ENCODE measurements at places on chromosomes 2 and 18.
A peak's percentile ranks its signal among the peaks of the same experiment; 100 is the strongest.

GRCh38 chr2:74856599-74856998 is 22.7 kb downstream of the HK2 start:
- DNase-seq, result no peak

DNA sequence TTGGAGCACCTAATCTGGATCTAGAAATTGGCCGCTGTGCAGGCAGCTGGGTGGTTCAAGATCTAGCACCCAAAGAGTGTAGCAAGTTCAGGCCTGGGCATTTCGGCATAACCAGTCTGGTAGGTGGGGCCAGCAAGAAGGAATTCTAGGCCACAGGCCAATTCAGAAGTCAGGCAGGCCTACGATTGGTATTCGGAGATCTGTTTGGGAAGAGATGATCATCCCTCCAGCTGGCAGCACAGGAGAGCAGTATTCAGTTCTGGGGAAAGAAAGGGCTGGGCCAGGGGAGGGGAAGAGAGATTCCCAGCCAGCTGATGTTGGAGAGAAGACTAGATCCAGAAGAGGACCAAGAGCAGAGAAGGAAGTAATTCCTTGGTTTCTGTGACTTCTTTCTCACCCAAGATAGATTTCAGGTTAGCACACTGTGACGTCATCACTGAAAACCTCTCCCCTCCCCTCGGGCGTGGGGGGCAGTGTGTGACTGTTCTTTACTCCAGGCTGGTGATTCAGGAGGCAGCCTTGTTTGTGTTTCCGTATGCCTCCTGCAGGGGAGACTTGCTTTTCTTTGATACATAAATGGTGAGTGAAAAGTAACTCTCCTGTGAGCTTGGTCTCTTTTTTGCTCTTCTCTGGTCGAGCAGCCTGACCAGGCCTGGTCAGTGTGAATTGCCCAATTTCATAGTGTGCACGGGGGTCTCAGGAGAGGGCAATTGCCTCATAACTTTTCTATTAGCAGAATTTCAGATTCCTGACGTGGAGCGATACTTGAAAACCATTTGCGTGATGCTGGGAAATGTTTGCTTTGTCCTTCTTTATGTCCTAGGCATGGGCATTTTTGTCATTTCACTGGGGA is 61.1 kb downstream of the MEIS1 start:
- DNase-seq, result no peak

DNA sequence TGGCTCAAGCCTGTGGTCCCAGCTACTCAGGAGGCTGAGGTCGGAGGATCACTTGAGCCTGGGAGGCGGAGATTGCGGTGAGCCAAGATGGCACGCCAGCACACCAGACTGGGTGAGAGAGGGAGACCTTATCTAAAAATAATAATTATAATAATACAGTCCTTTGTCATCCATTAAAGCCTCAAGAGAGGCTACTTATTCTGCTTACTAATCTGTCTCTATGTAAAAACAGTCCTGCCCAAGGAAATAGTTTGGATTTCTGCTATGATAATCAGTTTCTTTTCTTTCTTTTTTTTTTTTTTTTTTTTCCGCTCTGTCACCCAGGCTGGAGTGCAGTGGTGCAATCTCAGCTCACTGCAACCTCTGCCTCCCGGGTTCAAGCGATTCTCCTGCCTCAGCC is 228.3 kb downstream of the C1D start:
- DNase-seq, result no peak

- no peak for DNase-seq
These were observed 465 bp downstream of the SEPTIN10 start for GRCh38 chr2:109613081-109613921.

DNA sequence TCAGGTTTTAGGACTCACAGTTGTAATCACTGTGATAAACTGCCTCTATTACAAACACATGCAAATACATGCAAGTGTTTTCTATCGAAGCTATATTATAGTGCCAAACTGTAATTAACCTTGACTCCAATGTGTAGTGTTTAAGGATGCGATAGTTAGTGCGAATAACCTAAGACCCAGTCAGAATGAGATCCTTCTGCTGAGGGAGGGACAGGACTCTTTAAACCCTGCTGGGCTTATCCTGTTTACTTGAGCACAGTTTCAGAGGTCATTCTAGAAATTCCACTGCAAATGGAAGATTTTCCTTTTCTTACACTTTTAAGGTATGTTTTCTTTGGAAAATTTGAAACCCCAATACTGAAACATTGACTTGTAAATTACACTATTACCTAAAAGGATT is 68.2 kb downstream of the CALCRL start:
- no peak for DNase-seq

GRCh38 chr2:32495139-32495538 is 132.7 kb upstream of the TTC27 start:
- DNase-seq, result no peak

DNA sequence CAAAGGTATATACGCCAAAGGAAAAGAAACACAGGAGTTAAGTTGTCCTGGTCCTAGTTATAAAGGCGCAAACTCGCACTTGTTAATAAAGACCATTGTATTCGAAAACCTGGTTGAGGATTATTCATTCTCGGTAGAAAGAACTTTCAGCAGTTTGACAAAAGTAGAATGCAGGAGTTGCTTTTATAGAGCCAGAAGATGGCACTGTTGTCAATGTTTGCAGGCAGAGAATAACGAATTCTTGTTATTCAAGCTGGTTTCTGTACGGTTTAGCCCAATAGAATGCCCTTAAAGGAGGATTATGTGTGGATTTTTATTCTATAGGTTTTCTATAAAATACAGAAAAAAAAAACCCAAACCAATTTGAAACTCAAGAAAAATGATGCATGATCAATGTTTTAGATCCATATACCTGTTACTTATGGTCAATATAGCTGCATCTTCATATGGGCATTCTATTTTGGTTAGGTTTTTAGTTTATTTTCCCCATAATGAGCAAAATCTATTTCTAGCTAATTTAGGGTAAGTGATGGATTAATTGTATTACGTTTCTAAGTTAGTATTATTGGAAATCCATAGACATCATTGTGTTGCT is 510.3 kb downstream of the PLCL1 start:
- DNase-seq, result peak; percentile 33

DNA sequence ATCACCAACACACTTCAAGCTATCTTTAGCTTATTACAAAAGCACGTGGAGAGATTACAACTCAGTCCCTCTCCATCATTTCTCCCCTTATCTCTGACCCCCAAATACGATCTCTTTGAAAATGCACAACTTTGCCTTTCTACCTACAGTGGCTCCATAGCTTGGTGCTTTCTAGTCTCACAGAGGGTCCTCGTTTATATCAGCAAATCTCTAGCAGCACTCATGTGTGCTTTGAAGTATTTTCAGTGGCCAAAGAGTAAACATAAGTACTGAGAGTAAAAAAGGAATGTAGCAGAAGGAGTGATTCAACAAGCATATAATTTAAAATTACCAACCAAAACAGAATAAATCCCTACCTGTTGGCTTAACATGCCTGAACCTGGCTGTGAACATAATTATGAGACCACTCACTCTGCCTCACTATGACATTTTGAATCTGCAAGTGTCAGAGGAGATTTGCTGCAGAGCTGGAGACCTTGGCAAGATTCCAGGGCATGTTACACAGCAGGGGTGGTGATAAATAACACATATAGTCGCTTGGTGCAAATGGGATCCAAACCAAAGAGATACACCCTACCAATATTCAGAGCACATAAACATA is 54.6 kb downstream of the LAMA3 start:
- no peak for DNase-seq

GRCh38 chr18:26119246-26119645 is 14.4 kb upstream of the PSMA8 start:
- DNase-seq, result no peak

All from CD4-positive, alpha-beta T cell treated with Interleukin-4 for 4 hours (primary cell).